Sigmoid colon (tissue), 7 donors: ENCODE measurements at places on chromosomes 7 and 10. TPM values are rescaled to one million over a fixed set of nuclear protein-coding genes. Genes with fewer than 3 reads are reported as not detected.

The CCDC172 gene
- polyA plus RNA-seq: not detected

The CALHM1 gene
- polyA plus RNA-seq: not detected

The EVX1 gene
- 1.2 TPM for polyA plus RNA-seq

The FAM13C gene
- 0.92 TPM for polyA plus RNA-seq

The HMX2 gene
- polyA plus RNA-seq: not detected

The PNLIPRP1 gene
- 3.6 TPM for polyA plus RNA-seq

GRCh38 chr7:129351320-129351719 is 82.9 kb upstream of the STRIP2 start:
- no peak for DNase-seq
- H3K4me3 ChIP-seq: no peak overlapping the region
- H3K27me3 ChIP-seq: no peaks in the 10 kb centered on the region
- H3K36me3 ChIP-seq: no peaks in the 10 kb centered on the region

GRCh38 chr7:115009139-115009538 is 87.2 kb downstream of the MDFIC start:
- peaks cover 34% of the 10 kb centered on the region for H3K4me1 ChIP-seq
- no peak for DNase-seq
- peak overlapping the region; percentile 58 for H3K27ac ChIP-seq
- no peaks in the 10 kb centered on the region for H3K36me3 ChIP-seq

- H3K4me3 ChIP-seq: no peak overlapping the region
- no peaks in the 10 kb centered on the region for H3K4me1 ChIP-seq
- peak overlapping the region; percentile 78 for H3K27ac ChIP-seq
- H3K27me3 ChIP-seq: no peaks in the 10 kb centered on the region
- H3K36me3 ChIP-seq: no peaks in the 10 kb centered on the region
- DNase-seq: peak; percentile 85
Observed at GRCh38 chr10:12333380-12334185, 15.8 kb upstream of the CAMK1D start.

- H3K27me3 ChIP-seq: no peaks in the 10 kb centered on the region
- H3K4me1 ChIP-seq: no peaks in the 10 kb centered on the region
- no peak overlapping the region for H3K27ac ChIP-seq
- no peak for DNase-seq
- H3K4me3 ChIP-seq: no peak overlapping the region
Observed at GRCh38 chr10:81157681-81158080, 620.0 kb downstream of the SH2D4B start.

- H3K27ac ChIP-seq: no peak overlapping the region
- H3K36me3 ChIP-seq: peaks cover 10% of the 10 kb centered on the region
- no peak overlapping the region for H3K4me3 ChIP-seq
Observed at GRCh38 chr7:70772891-70773290, 359.1 kb upstream of the GALNT17 start.

- H3K36me3 ChIP-seq: no peaks in the 10 kb centered on the region
- no peak overlapping the region for H3K4me3 ChIP-seq
Observed at GRCh38 chr7:87833130-87833529, 43.0 kb downstream of the SLC25A40 start.

GRCh38 chr10:129939416-129940275 is 24.4 kb downstream of the EBF3 start:
- no peaks in the 10 kb centered on the region for H3K27me3 ChIP-seq
- H3K27ac ChIP-seq: no peak overlapping the region
- H3K36me3 ChIP-seq: no peaks in the 10 kb centered on the region
- peak; percentile 35 for DNase-seq
- no peak overlapping the region for H3K4me3 ChIP-seq
- H3K4me1 ChIP-seq: no peaks in the 10 kb centered on the region

- H3K4me3 ChIP-seq: no peak overlapping the region
- H3K4me1 ChIP-seq: peaks cover 16% of the 10 kb centered on the region
- no peak for DNase-seq
- no peaks in the 10 kb centered on the region for H3K27me3 ChIP-seq
- no peaks in the 10 kb centered on the region for H3K36me3 ChIP-seq
- peak overlapping the region; percentile 37 for H3K27ac ChIP-seq
Observed at GRCh38 chr7:2511769-2512168, 7.8 kb upstream of the LFNG start.

- H3K27ac ChIP-seq: peak overlapping the region; percentile 44
- H3K36me3 ChIP-seq: no peaks in the 10 kb centered on the region
- no peak overlapping the region for H3K4me3 ChIP-seq
- H3K4me1 ChIP-seq: no peaks in the 10 kb centered on the region
- no peak for DNase-seq
Observed at GRCh38 chr7:115178835-115179234, 256.9 kb downstream of the MDFIC start.

GRCh38 chr10:129899276-129900130 is 64.6 kb downstream of the EBF3 start:
- no peaks in the 10 kb centered on the region for H3K4me1 ChIP-seq
- no peak overlapping the region for H3K27ac ChIP-seq
- DNase-seq: no peak

- H3K4me3 ChIP-seq: no peak overlapping the region
- no peak overlapping the region for H3K27ac ChIP-seq
- no peak for DNase-seq
- peaks cover 35% of the 10 kb centered on the region for H3K36me3 ChIP-seq
Observed at GRCh38 chr10:100192350-100192749, 6.5 kb upstream of the ERLIN1 start.

DNA sequence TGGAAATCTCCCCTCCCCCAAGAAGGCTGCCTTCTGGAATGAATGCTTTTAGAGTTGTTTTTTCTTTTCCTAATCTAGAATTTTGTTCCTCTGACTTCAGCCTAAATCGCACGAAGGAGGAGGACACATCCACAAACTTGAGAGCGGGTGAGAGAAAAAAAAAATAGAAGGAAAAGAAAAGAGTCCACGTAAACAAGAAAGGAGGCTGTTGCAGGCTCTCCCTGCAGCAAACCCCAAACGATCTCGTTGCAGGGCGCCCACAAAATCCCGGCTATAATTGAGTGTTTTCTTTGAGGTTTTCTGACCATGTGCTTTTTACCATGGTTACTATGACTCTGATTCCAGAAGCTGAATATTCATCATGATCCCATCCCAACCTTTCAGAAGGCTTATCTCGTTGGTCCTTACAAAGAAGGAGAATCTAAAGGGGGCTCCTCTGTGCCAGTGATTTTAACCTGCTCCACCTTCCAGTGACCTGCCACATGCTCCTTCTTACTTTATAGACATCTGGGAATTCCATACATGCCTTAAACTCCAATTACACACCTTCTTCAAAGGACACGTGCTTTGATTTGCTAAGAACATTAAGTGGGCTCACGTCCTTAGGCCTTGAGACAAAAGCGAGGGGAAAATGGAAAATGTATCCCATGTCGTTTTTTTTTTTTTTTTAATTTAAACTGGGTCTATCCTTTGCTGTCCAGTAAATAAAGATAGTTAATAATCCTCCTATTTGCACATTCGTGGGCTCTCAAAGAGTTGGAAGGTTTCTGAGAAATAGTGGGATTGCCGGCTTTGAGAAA is 5.8 kb downstream of the TWIST1 start:
- peaks cover 33% of the 10 kb centered on the region for H3K4me1 ChIP-seq
- H3K4me3 ChIP-seq: no peak overlapping the region
- no peak overlapping the region for H3K27ac ChIP-seq
- no peak for DNase-seq
- H3K27me3 ChIP-seq: peaks cover 21% of the 10 kb centered on the region

DNA sequence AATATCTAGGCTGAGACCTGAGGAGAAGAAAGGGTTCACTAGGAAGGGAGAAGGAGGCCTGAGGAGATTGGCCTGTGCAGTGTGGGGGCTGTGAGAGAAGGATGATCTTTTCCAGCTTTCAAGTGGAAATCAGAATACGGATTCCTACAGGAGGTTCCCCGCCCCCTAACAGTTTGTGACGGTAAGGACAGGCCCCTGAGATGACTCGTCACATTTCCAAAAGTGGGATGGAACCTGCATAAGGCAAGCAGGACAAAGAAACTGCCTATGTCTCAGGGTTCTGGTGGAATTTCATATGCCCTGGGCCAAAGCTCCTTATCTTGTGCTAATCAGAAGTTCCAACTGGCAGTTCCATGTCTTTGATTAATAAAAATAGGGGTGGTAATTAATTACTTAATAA is 275.6 kb downstream of the SNX10 start:
- H3K36me3 ChIP-seq: no peaks in the 10 kb centered on the region

DNA sequence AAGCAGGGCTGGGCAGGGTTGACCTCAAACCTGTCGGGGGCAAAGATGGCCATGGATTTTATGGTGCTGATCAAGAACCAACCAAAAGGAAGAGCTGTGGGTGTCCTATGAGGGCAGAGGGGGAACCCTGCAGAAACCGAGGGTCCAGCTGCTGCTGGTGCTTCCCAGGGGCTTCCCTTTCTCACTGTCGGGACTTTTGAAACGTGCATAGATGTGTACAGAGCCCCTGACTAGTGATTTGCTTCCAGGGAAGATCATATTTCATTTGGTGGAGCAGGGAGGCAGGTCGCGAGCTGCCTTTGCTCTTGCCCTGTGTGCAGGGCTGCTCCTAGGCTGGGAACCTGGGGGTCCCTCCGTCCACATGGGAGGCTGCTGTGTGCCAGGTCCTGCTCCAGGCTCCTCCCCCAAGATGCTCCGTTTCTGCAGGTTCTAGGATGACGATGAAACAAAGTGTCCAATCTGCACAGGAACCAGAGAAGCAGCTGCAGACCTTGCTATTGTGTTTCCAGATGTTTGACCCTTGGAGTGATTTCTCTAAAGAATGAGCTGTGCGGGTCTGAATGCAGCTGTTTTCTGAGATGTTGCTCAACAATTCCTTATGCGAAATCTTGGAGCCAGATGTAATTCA is 9.4 kb upstream of the INPP5A start:
- peaks cover 11% of the 10 kb centered on the region for H3K4me1 ChIP-seq
- peak; percentile 65 for DNase-seq
- no peaks in the 10 kb centered on the region for H3K27me3 ChIP-seq
- H3K4me3 ChIP-seq: no peak overlapping the region

- H3K36me3 ChIP-seq: no peaks in the 10 kb centered on the region
- H3K27me3 ChIP-seq: no peaks in the 10 kb centered on the region
- H3K4me3 ChIP-seq: no peak overlapping the region
- H3K4me1 ChIP-seq: no peaks in the 10 kb centered on the region
Observed at GRCh38 chr10:123678376-123678775, 12.2 kb downstream of the GPR26 start.

DNA sequence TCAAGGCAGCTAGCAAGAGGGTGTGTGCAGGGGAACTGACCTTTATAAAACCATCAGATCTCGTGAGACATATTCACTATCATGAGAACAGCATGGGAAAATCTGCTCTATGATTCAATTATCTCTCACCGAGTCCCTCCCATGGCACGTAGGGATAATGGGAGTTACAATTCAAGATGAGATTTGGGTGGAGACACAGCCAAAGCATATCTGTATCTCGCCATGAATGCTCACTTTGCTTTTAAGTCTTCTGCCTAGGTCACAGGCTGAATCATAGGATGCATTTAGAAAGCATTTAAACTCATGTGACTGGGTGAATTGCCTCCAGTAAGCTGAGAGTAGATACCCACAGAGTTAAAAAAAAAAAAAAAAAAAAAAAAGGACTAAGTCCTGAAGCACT is 220.0 kb downstream of the AGMO start:
- no peaks in the 10 kb centered on the region for H3K4me1 ChIP-seq
- H3K4me3 ChIP-seq: no peak overlapping the region
- no peak overlapping the region for H3K27ac ChIP-seq

DNA sequence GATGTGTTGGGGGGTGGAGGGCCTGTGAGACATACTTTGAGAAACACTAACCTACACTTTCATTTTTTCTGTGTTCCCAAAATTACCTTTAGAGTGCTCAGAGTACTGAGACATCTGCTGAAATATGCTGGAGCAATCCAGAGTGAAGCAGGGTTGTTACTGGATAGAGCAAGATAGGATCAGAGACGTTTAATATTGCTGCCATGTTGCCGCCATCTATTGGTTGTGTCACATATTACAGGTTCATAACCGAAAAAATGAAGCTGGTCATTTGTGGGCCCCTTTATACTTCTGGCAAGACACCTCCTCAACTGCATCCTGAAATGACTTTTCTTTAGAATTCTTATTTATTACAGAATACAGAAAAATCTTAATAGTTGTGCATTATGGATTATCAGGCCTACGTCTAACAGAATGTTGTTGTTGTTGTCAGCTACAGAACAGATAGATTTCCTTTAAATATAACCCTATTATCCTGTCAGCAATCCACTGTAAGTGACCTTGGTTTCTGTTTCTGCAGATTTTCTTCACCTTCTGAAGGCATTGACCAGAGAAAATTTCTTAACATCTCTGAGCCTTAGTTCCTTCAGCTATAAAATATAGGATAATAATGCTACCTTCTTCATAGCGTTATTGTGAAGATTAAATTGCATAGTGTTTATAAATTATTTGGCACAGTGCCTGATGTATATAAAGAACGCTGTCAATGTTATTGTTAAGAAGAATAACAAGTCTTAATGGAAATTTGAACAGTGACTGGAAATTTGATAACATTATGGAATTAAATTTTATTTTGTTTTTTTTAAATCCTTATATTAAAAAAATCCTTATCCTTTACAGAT is 16.2 kb upstream of the DLD start:
- no peaks in the 10 kb centered on the region for H3K27me3 ChIP-seq
- H3K4me3 ChIP-seq: no peak overlapping the region
- no peaks in the 10 kb centered on the region for H3K36me3 ChIP-seq
- H3K4me1 ChIP-seq: no peaks in the 10 kb centered on the region

DNA sequence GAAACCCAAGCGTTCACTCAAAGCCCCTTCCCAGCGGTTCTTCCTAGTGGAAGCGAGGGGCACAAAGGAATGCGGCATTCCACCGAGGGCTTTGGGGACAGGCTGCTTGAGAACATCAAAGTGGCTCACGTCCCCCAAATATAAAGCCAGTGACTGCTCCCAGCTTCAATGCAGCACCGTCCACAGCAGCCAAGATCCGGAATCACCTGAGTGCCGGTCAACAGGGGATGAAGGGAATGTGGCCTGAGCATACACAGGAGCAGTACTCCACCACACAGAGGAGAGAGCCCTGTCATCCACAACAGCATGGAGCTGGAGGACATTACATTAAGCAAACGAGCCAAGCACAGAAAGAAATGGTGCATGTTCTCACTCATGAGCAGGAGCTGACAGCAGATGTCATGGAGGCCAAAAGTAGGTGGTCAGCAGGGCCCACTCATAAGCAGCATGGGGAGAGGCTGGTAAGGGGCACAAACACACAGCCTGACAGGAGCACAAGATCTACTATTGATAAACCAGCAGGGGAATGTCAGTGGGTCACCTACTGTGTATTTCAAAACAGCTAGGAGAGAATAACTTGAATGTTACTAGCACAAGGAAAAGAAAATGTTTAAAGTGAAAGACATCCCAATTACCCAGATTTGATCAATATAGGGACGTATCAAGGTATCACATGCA is 79.5 kb downstream of the DIP2C start:
- H3K27me3 ChIP-seq: no peaks in the 10 kb centered on the region
- H3K4me3 ChIP-seq: no peak overlapping the region
- peak overlapping the region; percentile 79 for H3K27ac ChIP-seq
- peak; percentile 52 for DNase-seq
- peaks cover 87% of the 10 kb centered on the region for H3K4me1 ChIP-seq

GRCh38 chr10:43209074-43209455 is 57.8 kb downstream of the RASGEF1A start:
- H3K4me1 ChIP-seq: peaks cover 6% of the 10 kb centered on the region
- no peak overlapping the region for H3K27ac ChIP-seq
- H3K4me3 ChIP-seq: no peak overlapping the region
- H3K36me3 ChIP-seq: no peaks in the 10 kb centered on the region
- peak; percentile 46 for DNase-seq

- H3K4me1 ChIP-seq: no peaks in the 10 kb centered on the region
- DNase-seq: no peak
- H3K36me3 ChIP-seq: no peaks in the 10 kb centered on the region
- H3K27ac ChIP-seq: no peak overlapping the region
Observed at GRCh38 chr10:12432402-12433189, 83.2 kb downstream of the CAMK1D start.
